ENCODE measurements at places on chromosomes 2 and 18.

- DNase-seq: no peak
Observed at GRCh38 chr2:45469314-45470099, 141.6 kb downstream of the SRBD1 start.

- DNase-seq: no peak
Observed at GRCh38 chr18:48947560-48947959, 3.2 kb downstream of the SMAD7 start.

DNA sequence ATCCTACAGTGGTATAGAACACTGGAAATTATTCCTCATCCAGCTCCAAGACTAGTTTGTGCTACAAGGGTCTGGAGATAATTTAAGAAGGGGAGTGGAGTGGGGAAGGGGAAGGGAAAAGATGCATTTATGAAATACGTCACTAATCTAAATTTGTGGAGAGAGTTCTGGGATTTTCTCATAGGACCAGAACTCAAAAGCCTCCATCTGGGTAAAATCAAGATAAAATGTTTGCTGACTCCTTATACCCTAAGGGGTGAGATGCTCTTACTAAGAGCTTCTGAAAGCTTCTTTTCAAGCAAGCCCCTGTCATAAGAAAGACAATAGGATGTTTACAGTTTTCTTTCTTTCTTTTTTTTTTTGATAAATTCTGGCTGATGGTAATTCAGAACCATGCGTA, 88.5 kb upstream of the RBMS1 start:
- no peak for DNase-seq

GRCh38 chr18:55405893-55406406, 182.0 kb downstream of the TCF4 start:
- no peak for DNase-seq

DNA sequence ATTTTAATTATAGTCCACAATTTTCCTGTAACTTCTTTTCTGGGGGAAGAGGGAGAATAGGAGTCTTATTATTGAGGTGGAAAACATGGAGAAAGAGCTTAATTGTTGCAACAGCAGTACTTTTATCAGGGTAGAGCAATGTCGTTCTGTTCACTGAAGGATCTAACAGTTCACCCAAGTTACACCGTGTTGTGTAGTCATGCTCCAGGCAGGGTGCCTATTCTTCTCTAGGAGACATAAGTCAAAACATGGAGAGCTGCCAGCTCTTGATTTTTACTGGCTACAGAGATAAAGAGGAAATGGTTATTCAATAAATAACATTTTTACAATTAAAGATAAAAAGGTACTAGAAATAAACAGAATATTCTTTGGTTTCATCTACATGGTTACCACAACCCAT, 594.3 kb upstream of the NETO1 start:
- no peak for DNase-seq

GRCh38 chr2:38863061-38863695, 12.6 kb downstream of the DHX57 start:
- no peak for DNase-seq

DNA sequence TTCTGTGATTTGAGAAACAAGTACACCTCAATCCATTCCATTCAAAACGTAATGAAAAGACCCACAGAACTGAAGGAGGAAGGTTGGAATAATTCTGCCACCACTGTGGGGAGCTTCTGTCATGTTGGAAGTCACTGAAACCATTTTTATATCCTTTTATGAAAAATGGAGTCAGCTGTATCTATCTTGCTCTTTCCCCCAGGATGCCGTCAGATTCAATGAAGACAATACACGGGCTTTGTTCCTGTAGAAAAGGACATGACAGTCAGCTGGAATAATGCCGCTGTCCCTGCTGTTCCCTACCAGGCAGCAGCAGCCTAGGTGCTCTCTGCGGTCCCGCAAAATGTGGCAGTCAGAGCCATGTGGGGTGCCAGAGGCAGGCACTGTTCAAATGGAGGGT, 52.5 kb upstream of the APCDD1 start:
- DNase-seq: no peak

DNA sequence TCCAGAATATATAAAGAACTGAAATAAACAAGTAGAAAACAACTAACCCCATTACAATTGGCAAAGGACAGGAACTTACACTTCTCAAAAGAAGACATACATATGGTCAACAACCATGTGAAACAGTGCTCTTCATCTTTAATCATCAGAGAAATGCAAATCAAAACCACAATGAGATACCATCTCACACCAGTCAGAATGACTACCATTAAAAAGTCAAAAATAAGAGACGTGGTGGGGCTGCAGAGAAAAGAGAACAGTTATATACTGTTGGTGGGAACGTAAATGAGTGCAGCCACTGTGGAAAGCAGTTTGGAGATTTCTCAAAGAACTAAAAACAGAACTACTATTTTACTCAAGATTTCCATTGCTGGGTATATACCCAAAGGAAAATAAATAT, 1696.3 kb upstream of the TMEFF2 start:
- DNase-seq: no peak
